ENCODE measurements at places on chromosomes 12 and 14. TPM values are rescaled to one million over a fixed set of nuclear protein-coding genes. Genes with fewer than 3 reads are reported as not detected.

Gene BTG1
- 32.8 TPM for total RNA-seq

Gene TBK1
- total RNA-seq, result 63.3 TPM

Gene PRB2
- total RNA-seq, result not detected

DNA sequence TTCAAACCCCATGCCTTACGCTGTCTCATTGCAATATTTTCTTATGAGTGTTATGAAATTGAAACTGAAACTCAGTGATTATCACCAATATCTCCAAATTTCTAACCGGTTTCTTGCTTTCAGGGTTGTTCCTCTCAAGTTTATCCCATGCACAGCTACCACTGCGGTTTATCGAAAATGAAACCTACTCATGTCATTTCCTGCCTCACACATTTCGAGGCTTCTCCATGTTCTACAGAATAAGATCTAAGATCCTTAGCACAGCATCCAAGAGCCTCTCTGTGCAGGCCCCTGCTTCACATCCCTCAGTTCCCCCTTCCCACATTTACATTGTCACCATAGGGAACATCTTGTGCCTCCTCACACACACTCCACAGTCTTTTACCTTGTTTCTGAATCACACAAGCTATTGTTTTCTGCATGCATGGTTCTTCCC, 45.5 kb upstream of the FAR2 start:
- DNase-seq, result no peak

DNA sequence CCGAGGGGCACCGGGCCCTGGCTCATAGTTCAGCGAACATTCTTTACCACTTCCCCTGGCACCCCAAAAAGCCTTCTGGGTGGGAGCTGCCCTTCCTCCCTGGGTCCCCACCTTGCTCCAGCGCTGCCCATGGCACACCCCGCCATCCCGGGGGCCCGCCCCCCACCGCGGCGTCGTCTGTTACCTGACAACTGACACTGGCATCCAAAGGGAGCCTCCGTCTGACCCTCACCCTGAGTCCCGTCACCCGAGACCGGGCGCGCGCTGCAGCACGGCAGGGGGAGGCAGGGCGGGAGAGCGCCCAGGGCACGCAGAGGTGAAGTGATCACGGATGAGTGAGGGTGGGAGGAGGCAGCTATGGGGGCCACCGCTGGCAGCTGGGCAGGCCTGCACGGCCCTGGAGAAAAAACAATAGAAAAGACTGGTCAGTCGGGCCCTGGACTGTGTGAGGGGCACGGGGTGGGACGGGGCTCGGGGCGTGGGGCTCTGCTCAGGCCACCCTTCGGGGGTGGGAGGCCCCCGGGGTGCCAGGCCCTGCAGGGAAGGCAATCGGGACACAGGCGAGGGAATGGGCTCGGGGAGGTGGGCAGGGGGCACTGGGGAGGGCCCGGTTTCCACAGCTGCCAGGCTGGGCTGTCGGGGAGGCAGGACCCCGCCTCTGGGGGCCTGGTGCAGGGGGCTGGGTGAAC, 40.7 kb downstream of the BCL11B start:
- DNase-seq, result no peak

DNA sequence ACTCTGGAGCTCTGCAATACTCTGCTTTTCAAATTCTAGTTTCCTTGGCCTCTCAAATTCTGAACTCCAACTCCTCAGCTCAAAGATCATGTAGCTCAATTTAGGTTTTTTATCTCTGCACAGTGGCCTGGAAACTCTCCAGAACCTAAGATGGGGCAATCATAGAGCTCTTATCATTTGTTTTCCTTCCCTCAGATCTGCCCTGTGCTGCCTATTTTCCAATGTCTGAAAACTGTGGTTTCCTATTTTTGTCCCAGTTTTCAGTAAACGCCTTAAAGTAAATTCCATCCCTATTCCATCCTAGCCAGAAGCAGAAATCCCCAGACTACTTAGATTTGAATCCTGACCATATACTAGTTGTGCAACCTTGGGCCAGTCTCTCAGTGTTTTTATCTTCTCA, 73.2 kb downstream of the CEP83 start:
- DNase-seq, result no peak

GRCh38 chr12:59649203-59649602, 53.4 kb downstream of the SLC16A7 start:
- DNase-seq, result no peak

Measured in urinary bladder (tissue), 4 donors.